ENCODE measurements at places on chromosomes 7 and 10.

DNA sequence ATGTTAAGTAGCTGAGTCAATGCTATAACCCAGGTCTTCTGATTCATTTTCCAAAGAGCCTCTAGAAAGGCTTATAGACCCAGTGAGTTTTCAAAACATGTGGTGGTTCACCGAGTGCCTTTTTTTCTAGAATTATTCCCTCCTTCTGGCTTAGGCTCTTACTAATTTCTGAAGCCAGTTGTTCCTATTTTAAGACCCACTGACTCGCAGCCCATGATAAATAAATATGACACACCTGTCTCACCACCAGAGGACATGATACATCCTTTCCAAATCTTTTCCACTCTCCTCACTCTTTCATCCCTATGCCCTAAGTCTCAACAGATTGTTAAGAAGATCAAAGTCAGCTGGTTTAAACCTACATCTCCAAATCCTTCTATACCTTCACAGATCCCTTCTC lies 126.0 kb upstream of the WNT16 start:
- DNase-seq, result no peak

- no peak for DNase-seq
Observed at GRCh38 chr10:11057448-11057847, 39.8 kb downstream of the CELF2 start.

GRCh38 chr10:82564353-82565196 lies 689.6 kb downstream of the NRG3 start:
- no peak for DNase-seq

GRCh38 chr7:133183969-133184368 lies 68.9 kb upstream of the EXOC4 start:
- DNase-seq, result no peak

DNA sequence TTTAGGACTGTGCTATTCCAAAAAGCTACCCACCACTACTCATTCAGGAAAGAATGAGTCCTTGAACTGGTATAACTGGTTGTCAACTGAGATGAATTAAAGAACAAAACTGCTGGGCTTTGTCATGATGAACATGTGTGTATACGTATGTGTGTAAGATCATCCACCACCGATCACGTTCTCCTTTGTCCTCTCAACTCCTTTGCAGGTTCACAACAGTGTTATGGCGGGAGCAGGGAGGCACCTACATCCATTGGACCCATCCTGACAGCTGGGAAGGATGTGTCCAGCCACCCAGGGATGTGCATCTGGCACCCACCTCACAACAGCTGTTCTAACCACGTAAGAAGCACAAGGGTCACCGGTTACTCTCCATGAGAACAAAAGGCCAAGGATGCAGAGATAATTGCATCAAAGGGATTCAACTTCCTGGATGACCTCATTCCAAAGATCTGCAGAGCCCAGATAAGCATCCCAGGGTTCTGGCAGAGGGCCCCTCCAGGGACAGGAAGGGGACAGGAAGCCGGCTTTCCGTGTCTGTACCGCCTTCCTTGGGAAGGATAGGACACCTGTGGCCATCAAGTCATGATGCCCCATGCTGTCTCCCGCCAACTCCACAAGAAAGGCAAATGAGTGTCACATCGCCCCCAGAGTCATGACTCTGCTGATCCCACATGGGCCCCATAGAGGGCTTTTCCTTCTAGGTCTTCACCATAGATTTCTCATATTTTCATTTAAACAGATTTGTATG lies 66.1 kb downstream of the STEAP1B start:
- DNase-seq, result no peak
